ENCODE measurements at places on chromosomes 7 and 10.

GRCh38 chr10:23499372-23500132, 60.7 kb downstream of the OTUD1 start:
- DNase-seq: no peak

GRCh38 chr10:52688899-52689298, 83.7 kb downstream of the MBL2 start:
- no peak for DNase-seq

DNA sequence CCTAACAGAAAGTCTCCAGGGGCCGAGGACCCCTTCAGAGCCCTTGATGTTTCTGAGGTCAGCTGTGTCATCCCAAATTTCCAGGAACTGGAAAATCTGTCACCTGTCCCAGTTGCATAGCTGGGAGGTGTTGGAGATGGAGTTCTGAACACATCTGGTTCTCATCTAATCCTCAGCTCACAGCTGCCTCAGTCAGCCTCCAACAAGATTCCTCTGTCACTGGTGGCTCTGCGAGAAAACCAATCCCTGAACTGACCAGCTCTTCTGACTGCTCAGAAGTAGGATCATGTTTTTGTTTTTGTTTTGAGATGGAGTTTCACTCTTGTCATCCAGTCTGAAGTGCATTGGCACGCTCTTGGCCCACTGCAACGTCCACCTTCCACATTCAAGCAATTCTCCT, 37.6 kb upstream of the MYL10 start:
- DNase-seq: no peak

DNA sequence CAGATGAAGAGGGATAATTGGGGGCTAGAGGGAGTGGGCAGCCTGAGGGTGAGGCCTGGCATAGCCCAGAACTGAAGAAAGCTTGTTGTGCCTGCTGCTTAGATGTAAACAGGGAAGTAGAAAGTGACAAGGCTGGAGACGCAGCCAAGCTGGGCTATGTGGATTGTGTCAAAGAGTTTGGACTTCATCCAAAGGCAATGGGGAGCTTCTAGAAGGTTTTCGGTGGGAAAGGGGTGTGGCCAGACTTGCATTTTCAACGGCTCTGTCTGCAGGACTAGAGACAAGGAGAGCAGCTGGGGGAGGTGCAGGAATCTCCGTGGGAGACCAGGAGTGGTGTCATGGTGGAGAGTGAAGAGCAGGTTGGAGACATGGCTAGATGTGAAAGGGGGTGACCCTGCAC, 48.8 kb downstream of the GOLGA7B start:
- DNase-seq: no peak

DNA sequence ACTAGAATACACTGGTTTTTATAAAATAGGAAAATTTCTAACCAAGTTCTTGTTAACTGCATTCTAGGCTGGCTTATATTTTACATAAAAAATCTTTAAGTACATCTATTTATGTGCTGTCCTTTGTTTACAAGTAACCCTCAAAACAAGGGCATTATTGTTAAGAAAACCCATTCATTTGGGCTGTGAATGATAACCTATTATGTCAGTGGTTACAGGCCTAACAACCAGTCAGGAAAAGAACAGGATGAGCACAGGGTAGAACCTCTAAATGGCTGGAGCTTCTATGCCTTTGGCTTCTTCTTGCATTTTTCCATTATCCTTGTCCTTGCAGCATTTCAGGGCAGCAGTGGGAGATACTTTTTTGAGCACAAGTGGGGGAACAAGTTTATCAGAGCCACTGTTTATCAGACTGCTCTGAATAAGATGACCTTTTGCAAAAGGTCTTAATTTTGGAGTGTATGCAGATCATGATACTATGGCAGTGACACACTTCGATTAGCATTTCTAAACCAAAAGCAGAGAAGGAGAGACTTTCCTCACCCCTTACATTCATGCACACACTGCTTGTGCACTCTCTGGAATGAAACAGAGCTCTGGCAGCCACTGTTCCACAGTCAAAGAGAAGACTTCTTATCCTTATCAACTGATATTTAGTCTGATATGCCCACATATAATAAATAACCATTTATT, 10.9 kb downstream of the GPR37 start:
- DNase-seq: no peak

GRCh38 chr7:55534262-55534915, 37.9 kb downstream of the VOPP1 start:
- DNase-seq: no peak

DNA sequence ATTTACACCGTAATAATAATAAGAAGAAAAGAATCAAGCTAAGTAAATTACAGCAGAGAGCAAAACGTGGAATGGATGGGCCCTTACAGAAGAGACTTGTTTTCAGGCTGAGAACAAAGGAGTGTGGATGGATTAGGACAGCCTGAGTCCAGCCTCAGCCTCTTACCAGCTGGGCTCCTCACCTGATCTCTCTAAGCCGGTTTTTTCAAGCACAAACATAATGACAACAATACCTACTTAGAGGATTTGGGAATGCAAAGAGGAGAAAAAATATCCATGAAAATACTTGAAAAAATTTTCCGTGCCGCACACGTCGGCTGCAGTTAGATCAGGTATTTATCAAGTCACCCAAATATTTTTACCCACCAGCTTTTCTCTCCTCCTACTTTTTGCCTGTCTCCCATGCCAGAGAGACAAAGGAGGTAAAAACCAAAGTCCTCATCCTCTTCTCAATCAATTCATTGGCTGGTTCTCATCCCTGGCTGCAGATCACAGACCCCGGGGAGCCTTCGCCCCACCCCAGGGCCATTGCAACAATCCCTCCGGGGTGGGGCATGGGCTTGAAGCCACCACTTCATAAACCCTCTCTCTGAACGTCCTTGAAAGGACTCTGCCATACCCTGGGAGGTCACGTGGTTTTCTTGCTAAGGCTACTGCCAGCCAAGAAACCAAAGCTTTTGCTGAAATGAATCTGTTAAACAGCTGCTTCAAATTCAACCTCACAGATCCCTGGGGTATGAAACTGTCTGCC, 29.7 kb upstream of the GTF2I start:
- no peak for DNase-seq

- no peak for DNase-seq
These were observed at the start of gene ACTL6B for GRCh38 chr7:100655908-100656674. ACTL6B (minus strand) TSS chr7:100656448; CDS start chr7:100656354, 94 bp downstream.

DNA sequence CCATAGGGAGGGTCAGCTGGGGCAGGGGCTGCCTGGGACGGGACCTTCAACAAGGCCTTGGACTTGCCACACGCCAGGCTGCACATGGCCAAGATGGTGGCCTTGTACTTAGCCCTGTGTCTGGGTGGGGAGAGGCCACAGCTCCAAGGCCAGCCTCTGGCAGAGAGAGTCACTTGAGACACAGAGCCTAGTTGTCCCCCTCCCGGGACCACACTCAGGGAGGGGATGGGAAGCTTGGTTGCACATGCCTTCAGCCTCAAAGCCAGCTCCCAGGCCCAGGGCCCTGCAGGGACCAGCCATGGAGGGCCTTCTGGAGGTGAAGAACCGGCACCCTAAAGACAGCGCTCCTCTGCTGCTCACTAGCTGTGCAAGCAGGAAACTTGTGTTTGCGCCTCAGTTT, 16.7 kb downstream of the MMRN2 start:
- DNase-seq: no peak

DNA sequence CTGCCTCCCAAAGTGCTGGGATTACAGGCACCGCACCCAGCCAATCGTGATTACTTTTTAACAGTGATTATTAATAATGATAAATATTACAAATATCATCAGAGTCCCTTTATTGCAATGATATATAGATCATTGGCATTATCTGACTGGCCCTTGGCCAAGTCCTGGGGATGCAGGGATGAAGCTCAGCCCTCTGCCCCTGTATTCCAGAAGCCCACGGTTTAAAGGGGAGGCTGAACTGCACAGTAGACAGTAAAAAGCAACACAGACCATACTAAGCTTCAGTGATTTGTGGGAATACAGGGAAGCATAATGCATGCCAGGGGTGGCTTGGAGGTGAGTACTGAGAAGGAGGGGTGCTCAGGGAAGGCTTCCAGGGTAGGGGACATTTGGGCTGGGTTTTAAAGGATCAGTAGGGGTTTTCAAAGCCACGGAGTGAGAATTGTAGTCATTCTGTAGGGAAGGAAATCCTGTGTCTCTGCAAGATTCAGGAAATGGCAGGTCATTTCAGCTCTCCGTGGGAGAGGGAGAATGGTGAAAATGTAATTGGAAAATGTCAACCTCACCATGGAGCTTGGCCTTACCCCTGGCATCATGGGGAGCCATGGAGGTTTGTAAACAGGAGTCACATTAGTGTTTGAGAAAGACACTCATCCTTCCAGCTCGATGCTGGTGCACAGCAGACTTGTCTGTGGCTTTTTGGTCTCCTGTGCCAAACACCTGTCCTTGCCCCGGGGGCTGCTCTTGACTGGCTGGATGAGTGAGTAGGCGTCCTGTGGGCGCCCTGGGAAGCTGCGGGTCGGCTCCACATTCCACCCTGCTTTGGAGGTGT, 8.8 kb downstream of the ADAMTS14 start:
- DNase-seq: no peak

DNA sequence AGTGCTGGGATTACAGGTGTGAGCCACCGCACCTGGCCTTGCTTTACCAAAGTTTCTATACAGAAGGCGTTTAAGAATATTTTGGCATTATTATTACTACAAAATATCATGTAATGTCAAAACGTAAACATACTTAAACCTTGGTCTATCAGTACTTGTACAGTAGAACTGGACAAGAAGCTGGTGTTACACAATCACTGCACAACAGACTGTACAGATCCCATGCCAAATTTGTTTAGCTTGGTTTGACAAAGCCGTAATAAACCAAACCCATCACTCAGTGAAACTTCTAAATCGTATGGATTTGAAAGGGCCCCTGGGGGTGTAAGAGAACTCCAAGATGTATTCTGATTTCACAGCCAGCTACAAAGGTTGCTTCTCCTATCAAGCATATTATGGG, 51.8 kb upstream of the RHEB start:
- no peak for DNase-seq

DNA sequence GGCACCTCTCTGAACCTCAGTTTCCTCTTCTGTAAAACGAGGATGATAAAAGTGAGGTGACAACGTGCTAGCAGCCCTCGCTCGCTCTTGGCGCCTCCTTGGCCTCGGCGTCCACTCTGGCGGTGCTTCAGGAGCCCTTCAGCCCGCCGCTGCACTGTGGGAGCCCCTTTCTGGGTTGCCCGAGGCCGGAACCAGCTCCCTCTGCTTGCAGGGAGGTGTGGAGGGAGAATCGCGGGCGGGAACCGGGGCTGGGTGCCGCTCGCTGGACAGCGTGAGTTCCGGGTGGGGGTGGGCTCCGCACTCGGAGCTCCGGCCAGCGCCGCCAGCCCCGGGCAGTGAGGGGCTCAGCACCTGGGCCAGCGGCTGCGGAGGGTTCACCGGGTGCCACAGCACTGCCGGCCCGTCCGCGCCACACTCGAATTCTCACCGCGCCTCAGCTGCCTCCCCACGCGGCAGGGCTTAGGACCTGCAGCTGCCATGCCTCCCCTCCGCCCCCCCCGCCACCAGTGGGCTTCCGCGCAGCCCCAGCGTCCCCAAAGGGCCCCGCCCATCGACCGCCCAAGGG, 24.3 kb upstream of the ACSL5 start:
- DNase-seq: no peak

DNA sequence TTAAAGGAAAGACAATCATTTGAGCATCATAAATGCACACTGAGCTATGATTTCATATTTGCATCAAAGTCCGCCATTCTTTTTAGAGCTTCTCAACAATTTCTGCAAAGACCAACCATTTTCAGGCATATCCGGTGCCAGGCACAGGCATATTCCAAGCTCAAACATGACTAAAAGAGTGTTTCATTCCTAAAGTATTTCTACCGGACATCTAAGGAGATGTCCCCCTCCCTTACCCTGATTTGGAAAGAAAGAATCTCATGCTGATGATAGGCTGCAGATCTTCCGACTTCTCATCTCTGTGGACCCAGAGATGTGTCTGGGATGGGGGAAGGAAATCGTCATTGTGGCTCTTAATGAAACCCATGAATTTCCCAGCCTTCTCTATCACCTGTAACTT, 600.5 kb upstream of the MGMT start:
- DNase-seq: no peak

GRCh38 chr7:96182424-96183158, 139.3 kb downstream of the SLC25A13 start:
- DNase-seq: no peak

- DNase-seq: no peak
These were observed 12.5 kb upstream of the SRGN start for GRCh38 chr10:69075431-69075830.

DNA sequence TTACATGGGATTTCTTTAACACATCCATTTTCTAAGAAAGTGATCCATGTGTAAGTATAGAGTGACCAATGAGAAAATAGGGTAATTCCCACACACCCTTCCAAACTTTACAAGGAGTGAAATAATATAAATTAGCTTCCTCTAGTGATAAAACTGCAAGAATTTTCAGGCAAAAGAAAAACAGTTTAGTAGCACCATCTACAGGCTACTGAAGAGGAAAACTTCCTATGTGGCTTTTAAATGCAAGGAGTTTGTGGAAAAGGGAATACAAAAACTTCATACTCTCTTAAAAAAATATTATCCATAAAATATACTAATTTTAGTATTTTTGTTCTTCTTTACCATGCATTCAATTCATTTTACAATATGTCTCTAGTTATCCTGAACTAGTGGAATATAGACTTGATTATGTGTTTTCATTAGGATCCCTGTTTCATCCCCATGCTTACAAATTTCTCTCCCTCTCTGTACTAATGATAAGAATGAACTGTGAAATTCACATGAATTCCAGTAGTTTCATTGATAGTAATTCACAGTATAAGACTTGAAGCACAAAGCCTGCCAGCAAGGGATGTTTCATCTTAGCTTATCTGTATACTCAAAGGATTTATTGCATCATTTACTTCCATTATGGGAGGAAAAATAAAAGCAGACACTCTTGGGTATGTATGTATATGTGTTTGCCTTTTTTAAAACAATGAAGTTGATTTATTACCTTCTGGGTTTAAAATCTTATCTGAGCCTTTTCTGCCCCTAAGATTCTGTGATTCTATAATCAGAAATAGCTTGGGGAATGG, 442.9 kb downstream of the AUTS2 start:
- DNase-seq: no peak

DNA sequence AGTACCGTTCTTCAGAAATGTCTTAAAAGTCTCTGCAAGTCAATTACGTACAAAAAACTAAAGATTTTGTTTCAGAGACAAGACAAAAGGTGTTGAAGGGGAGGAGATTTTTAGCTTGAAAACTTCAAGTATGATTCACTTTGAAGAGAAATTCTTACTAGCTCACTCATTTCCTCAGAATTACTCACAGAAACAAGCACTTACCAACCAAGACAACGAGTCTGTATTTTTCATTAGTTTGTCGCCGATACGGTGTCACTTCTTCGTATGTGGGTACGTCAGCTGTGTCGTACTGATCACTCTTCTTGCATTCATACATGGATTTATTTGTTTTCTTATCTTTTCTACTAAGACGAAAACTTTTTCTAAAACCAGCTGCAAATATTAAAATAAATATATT, 90.6 kb upstream of the ODAD2 start:
- no peak for DNase-seq
